ENCODE measurements at places on chromosomes 16 and 17.

- DNase-seq, result no peak
Observed at GRCh38 chr17:8960325-8961140, 5.0 kb downstream of the PIK3R5 start.

GRCh38 chr16:17244872-17245551 is 225.7 kb downstream of the XYLT1 start:
- no peak for DNase-seq

- DNase-seq, result no peak
Observed at GRCh38 chr16:72884573-72884972, 163.4 kb downstream of the ZFHX3 start.

DNA sequence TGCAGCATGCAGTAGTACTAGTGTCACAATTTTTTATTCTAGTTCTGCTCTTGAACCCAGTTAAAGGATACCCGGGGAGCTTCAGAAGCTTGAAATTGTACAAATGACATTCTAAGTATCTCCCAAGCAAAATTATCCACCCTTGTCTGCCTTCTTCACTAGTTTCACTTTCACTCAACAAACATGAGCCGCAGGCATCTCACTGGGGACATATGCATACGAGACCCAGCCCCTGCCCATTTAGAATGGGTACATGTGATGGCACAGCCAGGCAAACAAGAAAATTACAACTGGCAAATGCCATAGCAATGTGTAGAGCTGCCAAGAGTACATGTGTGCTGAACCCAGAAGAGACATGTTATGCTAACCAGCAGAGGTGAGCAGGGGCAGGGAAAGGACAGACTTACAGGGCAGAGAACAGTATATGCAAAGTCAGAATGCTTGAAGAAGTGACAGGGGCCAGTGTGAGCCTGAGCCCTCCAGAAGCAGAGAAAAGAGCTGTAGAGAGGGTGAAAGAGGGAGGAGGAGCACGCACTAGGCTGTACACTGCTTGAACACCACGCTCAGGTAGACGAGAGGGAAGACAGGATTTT is 8.3 kb downstream of the GINS2 start:
- DNase-seq, result no peak

- DNase-seq, result no peak
Observed at GRCh38 chr17:21100636-21101035, 26.1 kb upstream of the DHRS7B start.

DNA sequence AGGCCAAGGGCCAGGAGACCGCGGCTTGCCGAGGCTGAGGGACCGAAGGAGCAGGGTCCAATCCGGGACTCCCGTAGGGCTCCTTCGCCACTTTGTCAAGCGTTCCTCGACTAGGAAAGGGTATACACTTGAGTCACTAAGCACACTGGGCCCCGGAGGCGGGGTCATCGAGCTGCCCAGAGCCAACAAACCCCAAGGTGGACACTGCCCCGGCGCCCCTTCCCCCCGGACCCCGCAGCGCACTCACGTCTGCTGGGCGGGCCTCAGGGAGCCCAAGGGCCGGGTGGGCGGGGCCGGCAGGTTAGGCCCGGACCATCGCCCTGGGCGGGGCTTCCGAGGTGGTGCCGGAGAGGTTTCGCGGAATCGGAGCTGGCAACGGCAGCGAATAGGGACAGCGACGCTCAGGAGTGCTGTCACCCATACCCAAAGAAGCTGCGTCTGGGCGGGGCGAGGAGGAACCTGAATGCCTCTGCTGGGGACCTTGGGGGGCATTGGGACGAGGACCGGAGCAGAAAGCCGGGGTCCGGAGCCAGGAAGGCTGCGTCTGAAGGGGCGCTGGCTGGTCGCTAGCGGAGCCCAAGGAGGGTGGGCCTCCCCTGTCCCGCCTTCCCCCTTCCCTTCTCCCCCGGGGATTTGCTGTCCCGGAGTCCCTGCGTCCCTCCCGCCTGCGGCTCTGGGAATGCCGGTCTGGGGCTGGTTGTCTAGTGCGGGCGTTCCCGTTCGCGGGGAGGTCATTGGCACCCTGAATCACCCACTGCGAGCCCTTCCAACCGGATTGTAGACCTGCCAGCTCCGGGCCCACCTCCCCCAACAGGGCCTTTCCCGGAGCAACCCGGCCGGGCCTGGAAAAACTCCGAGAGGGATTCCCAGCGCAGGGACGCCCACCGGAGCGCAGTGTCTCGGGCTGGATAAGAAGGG is 118.2 kb upstream of the SMURF2 start:
- DNase-seq, result no peak

- DNase-seq, result no peak
Observed at GRCh38 chr16:75836347-75837010, 110.2 kb upstream of the CPHXL start.

GRCh38 chr16:16189842-16190241 is 33.5 kb downstream of the ABCC6 start:
- no peak for DNase-seq

DNA sequence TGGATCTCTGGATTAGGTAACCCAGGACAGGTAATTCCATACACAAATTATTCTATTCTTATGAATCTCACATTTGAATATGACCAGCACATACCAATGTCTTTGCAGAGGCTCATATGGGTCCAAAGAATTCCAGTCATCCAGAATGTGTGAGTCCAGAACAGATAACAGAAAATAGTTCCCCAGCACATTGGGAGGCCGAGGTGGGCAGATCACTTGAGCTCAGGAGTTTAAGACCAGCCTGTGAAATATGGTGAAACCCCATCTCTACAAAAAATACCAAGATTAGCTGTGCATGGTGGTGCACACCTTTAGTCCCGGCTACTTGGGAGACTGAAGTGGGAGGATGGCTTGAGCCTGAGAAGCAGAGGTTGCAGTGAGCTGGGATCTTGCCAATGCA is 26.9 kb downstream of the HYDIN start:
- DNase-seq, result no peak

Measured in fibroblast of the conjunctiva (primary cell).